ENCODE measurements at places on chromosomes 7 and 10.

- DNase-seq, result no peak
These were observed 79.0 kb upstream of the POM121L12 start for GRCh38 chr7:52956379-52956915.

- no peak for DNase-seq
These were observed 240.8 kb downstream of the PTEN start for GRCh38 chr10:88104223-88104622.

DNA sequence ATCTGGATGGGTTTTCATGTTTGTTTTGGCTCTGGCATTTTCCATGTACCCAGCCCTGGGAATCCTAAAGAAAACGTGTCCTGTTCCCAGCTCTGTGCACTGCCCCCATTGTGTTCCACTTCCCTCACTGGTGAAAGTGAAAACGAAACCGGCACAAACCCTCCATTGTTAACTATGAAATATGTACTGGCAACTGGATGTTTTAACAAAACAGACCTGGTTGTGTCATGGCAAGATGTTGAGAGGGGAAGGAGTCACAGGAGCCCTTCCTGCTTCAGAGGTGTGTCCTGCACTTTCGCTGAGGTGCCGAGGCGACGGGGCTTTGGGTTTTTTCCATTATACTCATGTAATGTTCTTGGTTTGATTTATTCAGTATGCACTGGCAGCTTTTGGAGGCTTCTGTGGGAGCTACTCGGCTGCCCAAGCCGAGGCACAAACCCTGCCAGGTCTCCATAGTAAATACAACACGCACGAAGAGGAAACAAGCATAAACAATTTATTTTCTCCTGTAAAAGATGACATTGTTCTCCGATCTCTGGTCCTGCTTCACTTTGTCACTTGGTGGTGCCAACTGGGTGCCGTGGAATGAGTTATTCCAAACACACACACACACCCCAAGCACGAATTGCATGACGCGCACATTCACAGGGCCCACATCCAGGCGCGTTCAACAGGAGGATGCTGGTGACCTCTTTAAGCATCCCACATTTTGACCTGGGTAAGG is 118.2 kb downstream of the CDK6 start:
- DNase-seq, result no peak

- no peak for DNase-seq
These were observed 138.8 kb downstream of the CELF2 start for GRCh38 chr10:11156480-11156879.

DNA sequence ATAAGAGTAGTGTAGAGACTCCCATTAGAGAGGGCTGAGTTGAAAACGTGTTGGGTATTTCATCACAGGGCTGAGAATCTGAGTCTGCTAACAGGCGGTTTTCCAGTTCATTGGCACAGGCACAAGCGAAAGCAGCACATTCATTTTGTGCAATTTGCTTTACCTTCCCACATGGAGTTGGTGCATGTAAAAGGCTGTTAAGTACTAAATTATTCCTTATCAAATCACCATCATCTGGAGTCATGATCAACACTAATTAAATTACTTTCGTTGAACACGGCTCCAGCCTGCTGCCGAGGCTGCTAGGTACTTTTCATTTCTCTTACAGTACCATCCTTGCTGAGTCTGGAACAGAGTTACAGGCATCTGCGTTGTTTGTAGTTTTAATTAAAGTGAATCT is 43.8 kb downstream of the ETV1 start:
- DNase-seq, result no peak

DNA sequence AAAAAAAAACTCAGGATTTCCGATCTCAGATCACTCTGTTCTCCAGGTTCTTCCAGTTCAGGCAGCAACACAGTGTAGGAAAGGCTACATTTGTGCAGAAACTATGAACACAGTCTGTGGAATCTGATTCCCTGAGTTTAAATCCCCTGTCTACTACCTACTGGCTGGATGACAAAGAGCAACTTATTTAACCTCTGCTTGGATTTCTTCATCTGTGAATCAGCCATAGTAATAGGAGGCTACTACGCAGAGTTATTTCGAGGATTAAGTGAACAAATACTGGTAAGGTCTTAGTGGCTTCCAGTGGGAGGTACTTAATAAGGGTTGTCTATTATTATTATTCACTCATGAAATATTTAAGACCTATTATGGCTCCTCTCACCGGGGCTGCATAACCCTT is 44.3 kb upstream of the PDCD4 start:
- DNase-seq, result no peak

DNA sequence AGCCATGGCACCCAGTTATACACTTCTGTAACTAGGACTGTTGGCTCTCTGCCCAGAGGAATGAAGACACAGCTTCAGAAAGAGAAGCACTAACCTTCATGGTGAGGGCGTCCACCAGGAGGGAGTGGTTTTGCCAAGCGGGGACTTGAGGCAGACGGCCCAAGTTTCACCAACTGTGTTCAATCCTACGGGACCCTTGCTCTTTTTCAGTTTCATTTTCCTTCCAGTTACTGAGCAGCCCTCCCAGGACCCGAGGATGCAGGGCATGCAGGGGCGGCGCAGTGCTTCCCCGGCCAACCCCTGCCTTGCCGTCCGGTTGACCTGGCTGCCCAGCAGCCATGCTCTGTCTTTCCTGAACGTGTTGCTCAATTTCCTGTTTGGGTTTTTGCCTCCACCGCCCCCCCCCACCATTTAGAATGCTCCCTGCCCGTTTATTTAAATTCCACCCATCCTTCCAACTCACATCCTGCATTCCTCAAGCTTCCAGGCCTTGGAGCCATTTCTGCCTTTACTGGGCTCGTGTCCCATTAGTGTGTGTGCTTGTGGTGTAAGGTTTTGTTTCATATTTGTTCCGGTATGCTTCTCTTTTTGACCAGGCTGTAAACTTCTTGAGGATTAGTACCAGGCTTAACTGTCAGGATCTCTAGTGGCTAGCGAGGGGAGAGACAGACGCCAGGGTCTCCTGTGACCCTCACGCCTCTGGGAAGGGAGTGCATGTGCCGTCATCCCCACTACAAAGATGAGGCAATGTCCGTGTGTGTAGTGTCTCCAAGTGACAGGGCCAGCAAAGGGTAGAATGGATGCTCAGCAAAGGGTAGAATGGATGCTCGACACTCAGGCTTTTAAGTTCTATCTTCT is 31.6 kb downstream of the IL15RA start:
- DNase-seq, result peak; percentile 87

GRCh38 chr10:2933519-2933918 is 133.8 kb upstream of the PFKP start:
- no peak for DNase-seq

- DNase-seq, result no peak
These were observed 102.9 kb upstream of the MYO3A start for GRCh38 chr10:25831080-25831479.

GRCh38 chr7:136585954-136586670 is 282.3 kb upstream of the CHRM2 start:
- no peak for DNase-seq

GRCh38 chr7:48741545-48741944 is 182.8 kb upstream of the CDC14C start:
- DNase-seq, result no peak

DNA sequence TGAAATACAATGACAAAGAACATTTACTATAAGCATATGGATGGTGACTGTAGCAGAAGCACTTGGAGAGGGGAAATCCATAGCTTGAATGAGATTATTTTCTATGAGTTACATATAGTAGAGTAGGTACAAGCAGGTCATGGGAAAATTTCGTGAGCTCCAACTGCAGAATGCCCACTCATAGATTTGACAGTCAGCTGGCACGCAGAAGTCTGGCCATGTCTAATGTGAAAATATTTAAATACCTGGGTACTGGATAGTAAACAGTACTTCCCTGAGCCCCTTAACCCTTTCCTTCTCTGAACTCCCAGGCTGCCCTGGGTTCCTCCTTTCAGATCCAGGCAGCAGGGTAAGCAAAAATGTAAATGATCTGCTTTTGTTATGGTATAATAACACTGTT is 209.7 kb downstream of the OTUD1 start:
- DNase-seq, result no peak

DNA sequence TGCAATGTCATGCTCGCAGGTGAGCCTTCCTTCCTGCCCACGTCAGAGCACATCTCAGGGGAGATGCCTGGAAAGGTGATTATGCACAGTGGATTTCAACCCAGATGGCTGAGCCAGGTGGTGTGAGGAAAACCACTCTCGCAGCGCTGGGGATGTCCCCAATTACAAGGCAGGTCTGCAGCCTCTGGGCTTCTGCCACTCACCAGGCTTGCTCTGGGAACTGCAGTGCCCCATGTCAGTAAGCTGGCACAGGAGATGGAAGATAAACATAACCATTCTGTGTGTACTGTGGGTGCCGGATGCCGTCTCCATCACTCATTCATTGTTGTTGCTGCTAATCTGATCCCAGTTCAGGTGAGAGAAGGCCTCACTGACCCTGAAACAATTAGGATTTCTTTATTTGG is 222.9 kb upstream of the PITRM1 start:
- DNase-seq, result no peak

DNA sequence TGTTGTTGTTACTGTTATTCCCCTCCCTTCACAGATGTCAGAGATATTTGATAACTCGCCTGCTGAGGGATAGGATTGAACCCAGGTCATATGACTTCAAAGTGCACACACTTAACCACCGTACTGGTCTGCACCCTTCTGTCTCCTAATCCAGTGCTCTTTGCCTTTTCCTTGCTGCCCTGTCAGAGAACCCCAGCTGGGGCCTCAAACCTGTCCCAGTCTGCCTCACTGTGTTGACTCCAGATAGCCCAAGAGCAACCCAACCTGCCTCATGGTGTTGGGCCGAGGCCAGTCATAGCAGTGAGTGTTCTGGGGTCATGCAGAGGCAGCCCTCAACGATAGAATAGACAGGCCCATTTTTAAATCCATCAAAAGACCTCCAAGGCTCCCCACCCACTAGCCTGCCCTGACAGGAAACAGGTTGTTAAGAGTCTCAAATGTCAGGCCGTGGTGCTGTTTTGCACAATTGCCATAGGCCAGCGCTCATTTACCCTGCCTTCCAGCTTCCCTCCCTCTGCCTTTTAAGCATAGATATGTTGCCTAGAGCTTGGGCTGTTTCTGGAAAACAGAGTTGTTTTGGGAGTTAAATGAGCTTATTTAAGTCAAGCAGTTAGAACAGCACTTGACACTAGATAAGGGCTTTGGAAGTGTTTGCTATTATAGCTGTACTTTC is 37.0 kb upstream of the PDCD4 start:
- DNase-seq, result peak; percentile 62

GRCh38 chr7:22193450-22193983 is 163.4 kb downstream of the RAPGEF5 start:
- peak; percentile 70 for DNase-seq

DNA sequence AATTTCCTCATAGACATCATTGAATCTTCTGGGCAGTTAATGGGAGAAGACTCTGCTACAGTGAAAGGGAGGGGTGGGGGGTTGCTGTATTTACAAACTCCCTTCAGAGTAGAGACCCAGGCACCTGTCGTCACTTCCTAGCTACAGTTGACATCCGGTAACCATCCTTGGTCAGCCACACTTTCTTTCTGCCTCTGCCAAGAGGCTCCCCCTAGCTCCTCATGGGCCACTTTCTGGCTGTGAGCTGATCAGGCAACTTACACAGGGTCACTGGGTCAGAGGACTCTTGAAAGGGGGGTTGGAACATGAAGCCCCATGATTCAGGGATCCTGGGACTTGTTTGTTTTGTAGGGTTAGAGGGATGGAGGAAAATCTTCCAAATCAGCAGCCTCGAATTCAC is 1.2 kb downstream of the TECPR1 start:
- DNase-seq, result no peak

DNA sequence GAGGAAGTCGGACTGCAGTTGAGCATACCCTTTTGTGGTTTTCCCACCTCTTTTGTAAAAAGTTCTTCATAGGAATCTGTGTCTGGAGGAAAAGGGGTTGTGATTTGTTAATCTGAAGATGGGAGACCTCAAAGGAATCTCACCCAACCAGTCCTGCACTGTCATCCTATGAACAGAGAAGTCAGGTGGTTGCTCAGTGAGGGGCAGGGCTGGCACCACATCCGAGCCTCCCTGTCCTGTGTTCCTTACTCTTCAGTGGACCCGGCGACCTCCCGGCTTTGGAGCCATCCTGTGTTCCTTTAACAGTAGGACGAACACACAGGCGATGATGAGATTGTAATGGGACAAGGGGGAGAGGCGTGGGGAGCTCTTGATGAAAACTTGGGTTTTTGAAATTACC is 2.8 kb upstream of the MGMT start:
- DNase-seq, result no peak

DNA sequence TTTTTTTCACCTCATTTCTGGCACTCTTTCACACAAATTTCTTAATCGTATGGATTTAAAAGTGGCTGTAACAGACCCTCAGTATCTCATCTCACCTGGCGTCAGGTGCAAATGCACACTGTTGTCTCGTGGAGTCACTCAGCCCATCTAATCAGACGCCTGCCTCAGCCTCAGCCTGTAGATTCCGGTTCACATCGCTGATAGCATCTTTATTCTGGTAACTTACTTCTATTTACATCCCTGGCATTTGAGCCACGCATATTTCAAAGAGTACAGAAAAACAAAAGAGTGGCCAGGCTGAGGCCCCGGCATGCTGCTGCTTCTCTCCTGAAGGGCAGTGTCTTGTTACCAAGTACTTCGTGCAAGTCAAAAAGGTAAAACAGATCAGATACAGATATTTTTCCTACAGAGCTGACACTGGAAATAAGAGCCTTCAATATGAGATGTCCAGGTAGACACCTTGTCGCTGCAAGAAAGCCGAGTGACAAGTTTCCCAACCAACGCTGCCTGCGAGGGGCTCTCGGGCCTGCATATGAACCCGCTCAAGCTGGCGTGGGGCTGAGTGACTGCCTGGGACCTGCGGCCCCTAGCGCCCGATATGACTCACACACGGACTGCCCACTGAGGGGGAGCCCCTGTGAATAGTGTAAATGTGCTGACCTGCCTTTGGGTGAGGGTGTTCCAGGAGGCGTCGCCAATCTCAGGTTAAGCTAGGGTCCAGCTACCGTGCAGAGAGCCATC is 4.3 kb downstream of the VIPR2 start:
- no peak for DNase-seq

DNA sequence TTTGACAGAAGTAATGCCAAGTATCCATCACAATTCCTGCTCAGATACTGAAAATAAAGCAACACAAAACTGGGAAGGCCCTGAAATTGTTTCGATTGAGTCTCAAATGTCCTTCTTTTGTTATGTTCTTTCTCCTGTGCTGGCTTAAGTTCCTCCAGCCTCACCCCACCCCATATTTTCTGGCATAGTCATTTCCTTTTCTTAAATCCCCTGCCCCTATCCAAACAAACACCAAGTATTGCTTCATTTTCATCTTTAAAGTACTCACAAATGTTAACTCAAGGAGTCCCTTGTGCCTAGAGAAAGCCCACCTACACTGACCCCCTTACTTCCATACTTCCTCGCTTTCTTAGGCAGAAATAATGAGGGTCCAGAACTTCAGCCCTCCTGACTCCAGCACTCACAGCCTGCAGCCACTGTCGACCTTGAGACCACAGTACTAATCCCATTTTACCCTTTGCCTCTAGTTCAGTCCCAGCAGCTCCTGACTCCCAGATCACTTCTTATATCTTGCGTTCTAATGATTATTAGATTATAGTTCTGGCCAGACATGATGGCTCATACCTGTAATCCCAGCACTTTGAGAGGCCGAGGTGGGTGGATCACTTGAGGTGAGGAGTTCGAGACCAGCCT is 73.2 kb upstream of the ST8SIA6 start:
- peak; percentile 53 for DNase-seq

Data from muscle of back (tissue), 13 donors.